ENCODE measurements at places on chromosomes 1 and 21.

- no peak for DNase-seq
Observed at GRCh38 chr1:3501856-3502640, 47.6 kb downstream of the ARHGEF16 start.

DNA sequence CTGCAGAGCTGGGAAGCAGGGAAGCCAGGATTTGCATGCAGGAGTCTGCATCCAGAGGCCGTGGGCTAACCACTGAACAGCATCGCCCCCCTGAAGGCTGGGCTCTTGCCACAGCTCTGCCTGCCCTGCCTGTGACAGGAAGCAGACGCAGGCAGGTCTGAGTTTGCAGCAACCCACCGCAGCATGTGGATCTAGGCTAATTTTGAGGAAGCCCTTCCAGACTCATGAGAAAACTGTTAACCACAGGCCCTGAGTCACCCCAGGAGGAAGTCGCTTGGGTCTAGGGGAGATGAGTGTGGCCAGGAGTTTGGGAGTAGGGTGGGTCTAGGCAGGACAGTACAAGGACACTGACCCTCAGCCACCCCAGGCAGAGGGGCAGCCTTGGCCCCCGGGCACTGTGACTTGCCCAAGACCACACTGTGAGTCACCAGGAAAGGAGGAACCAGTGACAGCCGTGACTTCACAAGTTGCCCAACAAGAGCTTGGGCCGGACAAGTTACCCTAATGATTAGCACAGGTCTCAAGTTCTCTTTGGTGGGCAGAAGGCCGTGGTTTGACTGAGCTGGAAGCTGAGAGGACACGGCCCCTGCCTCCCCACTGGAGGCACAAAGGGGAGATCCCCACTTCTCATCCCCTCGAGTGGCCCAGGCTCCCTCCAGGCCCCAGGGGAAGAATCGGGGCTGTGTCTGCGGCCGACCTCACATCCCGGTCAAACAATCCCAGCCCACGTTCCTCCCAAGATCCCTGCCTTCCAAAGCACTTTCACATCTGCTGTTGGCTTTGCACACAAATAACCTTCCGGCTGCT is 826 bp downstream of the LAPTM5 start:
- no peak for DNase-seq

- no peak for DNase-seq
Observed at GRCh38 chr1:34929497-34929852, at the start of gene DLGAP3. TSS of gene DLGAP3 (minus strand) at chr1:34929650. CDS start at chr1:34905383, 24,267 bp downstream.

DNA sequence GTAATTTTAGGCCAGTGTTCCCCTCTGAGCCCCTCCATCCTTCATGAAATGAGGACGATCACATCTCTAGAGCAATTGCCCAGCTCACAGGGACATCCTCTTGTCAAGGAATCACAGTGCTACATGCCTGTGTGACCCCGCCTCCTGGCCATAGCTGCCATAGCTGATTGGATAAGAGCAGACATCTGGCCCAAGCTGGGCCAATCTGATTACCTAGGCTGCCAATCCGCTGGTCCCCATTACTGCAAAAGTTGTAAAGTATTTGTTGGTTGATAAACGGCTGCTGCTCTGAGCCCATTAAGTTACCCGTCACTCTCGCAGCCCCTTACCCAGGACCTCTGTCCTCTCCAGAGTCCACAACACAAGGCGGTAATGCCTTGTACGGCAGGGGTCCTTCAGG is 8.3 kb downstream of the NT5C1A start:
- DNase-seq = no peak

DNA sequence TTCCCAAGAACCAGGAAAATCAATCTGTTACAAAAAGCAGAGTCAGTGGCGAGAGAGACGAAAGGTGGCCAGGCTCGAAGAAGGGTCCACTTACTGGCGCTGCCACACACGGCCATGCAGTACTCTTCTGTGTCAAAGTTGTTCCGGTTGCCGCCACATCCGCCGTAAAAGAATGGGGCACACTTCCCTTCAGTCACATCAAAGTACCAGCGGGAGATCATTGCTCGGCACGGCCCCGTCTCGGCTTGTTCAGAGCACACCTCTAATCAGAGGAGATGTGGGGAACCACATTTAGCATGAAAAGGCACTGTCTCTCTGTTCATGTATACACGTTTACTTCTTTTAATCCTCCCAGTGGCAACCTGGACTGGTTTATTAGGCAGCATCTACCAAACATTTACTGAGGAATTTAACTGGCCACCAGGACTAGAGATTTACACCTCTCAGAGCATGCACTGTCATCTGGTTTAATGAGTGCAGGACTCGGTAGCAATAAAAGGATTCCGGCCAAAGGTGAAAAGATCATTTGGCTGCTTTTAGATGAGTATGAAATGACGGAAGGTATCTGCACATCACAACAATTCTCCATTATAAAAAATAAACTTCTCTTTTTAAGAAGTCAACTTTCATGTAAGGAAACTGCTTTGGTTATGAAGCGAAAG is 170.5 kb downstream of the APP start:
- no peak for DNase-seq

- no peak for DNase-seq
Observed at GRCh38 chr1:115829023-115829674, 11.8 kb downstream of the NHLH2 start.

GRCh38 chr1:91631718-91632330 is 131.2 kb downstream of the CDC7 start:
- DNase-seq = no peak

- no peak for DNase-seq
Observed at GRCh38 chr1:201886103-201886885, 2.4 kb upstream of the SHISA4 start.

DNA sequence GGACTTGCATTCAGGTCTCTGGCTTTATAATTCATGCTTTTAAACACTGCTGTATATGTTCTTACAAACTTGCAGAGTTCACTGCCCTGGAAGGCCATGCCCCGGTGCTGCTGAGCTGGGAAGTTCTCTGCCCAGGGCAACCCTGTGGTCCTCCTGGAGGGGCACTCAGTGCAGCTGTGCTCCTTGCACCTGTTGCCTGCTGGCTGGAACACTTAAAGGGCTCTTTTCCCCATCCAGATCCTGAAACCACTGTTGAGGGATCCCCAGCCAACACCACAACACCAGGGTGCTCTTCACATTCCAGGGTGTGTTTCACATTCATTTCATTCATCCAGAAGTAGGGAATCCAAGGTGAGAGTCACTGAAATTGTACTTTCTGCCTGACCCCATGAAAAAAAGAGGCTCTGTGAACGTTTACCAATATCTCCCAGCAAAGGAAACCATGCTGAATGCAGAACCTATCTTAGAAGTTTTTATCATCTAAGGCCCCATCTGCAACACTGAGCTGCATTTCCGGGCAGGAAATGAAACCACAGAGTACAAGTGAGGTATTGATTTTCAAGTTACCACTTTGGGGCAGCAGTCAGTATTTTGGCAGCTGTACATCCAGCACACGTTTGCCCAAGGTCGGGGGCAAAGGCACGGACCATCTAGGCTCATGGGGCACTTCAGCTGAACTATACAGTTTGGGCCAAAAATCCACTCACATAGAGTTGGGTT is 16.4 kb upstream of the KIAA0040 start:
- DNase-seq = peak; percentile 33

- DNase-seq = no peak
Observed at GRCh38 chr1:109138358-109138757, 24.4 kb downstream of the ELAPOR1 start.

DNA sequence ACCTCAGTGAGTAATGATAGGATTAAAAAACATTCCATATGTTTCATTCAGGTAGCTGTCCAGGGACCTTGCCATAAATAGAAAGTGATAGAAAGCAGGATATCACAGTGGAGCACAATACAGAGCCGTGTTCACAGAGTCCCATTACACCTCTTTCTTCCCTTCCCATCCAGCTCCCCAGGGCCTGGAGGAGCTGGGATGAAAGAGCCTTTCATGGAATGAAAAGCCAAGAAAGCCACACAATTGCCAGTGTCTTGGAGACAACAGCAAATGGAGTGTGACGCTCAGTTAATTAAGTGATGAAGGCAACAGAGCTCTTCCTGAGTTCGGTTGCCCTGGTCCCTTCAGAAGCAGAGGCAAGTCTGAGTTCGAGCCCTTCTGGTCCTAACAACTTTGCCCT is 387.3 kb upstream of the PLXNA2 start:
- DNase-seq = no peak

All from activated CD4-positive, alpha-beta T cell treated with anti-CD3 and anti-CD28 coated beads, Interleukin-2, amount 50 U/mL, for 24 hours (primary cell).